Urinary bladder (tissue), 4 donors: ENCODE measurements at places on chromosomes 2 and 18. TPM values are rescaled to one million over a fixed set of nuclear protein-coding genes. Genes with fewer than 3 reads are reported as not detected.

Gene SPATA3
- total RNA-seq = not detected

Gene DUSP2
- 18.5 TPM for total RNA-seq

Gene CD8B
- total RNA-seq = not detected

Gene FBXO36
- total RNA-seq = 3.2 TPM

GRCh38 chr2:124975648-124976047 lies 950.6 kb downstream of the CNTNAP5 start:
- no peak for DNase-seq

DNA sequence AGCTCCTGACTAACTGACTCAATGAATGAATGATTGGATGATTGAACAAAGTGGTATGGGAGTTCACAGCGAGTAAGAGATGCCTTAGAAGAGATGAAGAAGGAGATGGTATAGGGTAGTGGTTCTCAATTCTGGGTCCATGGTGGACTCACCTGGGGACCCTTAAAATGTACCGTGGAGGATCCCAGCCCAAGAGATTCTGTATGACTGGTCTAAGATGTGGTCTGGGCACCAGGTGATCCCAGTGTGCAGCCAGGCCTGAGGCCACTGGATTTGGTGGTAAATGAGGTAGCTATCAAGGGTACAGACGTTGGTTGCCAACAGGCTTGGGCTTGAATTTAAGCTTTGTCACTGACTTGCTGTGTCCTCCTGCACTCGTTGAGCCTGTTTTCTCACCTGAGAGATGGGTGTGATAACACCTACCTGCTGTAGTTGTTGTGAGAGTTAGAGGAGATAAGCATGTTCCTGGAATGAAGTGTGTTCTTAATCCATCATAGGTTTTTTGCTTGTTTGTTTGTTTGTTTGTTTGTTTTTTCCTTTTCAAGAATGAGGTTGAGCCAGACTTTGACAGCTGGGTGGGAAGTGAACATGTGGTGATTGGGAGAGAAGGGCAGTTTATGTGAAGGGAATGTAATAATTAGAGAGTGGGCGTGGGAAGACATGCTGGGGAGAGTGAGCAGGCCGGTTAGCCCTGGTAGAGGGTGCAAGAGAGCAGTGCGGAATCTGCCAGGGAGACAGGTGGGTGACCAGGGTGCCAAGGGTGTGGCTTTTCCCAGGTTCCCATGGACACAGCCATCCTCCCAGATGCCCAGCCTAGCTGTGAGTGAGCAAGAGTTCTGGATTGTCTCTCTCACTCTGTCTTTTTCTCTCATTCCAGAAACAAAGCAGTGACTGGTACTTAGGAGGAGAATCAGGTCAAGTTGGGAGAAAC lies 31.4 kb upstream of the IL1B start:
- no peak for DNase-seq

GRCh38 chr2:70086278-70086837 lies 919 bp upstream of the PCBP1 start:
- DNase-seq = peak; percentile 73

DNA sequence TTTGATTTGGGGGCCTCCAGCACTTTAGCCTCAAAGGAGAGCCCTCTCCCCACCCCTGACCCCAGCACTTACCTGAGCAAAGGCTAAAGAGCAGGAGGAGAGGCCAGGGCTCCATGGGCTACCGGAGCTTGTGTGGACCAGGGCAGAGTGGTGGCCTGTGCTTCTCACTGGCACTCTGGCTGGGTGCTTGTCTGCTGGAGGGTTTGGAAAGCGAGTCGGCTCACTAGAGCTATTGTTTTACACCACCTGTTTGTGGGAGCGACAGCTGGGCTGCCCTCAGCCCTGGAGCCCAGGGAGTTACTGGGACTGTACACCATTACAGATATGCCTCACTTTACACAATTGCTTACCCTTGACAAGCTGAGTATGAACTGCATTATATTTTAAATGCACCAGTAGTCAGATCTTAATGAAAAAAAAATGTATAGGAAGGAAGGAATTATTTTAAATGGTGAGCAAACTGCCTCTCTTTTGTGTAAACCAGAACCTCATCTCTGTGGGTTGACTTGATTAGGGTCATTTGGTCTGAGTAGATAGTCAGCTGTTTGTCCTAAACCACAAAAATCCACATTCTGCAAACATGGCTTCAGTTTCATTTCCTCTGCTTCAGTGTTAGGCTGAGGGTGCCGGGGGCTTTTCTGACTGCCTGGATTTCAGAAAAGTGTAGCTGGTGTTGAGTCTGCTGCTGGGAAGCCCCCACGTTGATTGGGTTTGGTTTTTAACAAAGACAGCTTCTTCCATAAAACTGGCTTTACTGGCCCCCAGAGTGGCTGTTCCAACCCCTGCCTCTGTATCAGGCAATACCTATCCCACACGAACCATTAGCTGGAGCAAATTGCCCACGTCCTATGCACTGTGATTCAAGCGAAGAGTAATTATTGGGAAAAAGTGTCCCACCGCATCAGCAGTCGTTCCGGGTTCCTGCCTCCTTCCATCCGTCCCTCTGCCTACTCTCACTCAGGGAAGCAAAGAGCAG lies at the start of gene CHRNA1:
Gene CHRNA1 (minus strand): TSS at position 193 of the 976 bp plus-strand sequence. CDS start 78 bp downstream, at position 115.
- no peak for DNase-seq
